ENCODE measurements at places on chromosomes 2 and 18. TPM values are rescaled to one million over a fixed set of nuclear protein-coding genes. Genes with fewer than 3 reads are reported as not detected.

Gene UGT1A8
- not detected for polyA plus RNA-seq

Gene ZSWIM2
- polyA plus RNA-seq = not detected

Gene CABYR
- 3.3 TPM for polyA plus RNA-seq

Gene GPR39
- polyA plus RNA-seq = 0.22 TPM

Gene CFC1
- polyA plus RNA-seq = not detected

Gene IL1RL2
- polyA plus RNA-seq = 0.19 TPM

Gene TCF7L1
- 37.5 TPM for polyA plus RNA-seq

Gene GPC1
- 72.0 TPM for polyA plus RNA-seq

Gene GPR45
- polyA plus RNA-seq = not detected

Gene HOXD1
- polyA plus RNA-seq = 3.2 TPM

Gene ANKRD30BL
- polyA plus RNA-seq = 0.29 TPM

Gene ARHGEF4
- 10.1 TPM for polyA plus RNA-seq

Gene CD8B
- polyA plus RNA-seq = 0.66 TPM

Gene MERTK
- 4.4 TPM for polyA plus RNA-seq

Gene SOX11
- 19.2 TPM for polyA plus RNA-seq
